Hepatocyte (in vitro differentiated cells): ENCODE measurements at places on chromosomes 2 and 18. TPM values are rescaled to one million over a fixed set of nuclear protein-coding genes. Genes with fewer than 3 reads are reported as not detected.

BOLL gene
- not detected in 2 replicates for polyA plus RNA-seq

- no peaks in the 10 kb centered on the region for H3K36me3 ChIP-seq
- no peak overlapping the region for H3K4me3 ChIP-seq
- H3K27me3 ChIP-seq: no peaks in the 10 kb centered on the region
- H3K27ac ChIP-seq: no peak overlapping the region
- no peaks in the 10 kb centered on the region for H3K4me1 ChIP-seq
These were observed 72.7 kb downstream of the LRP1B start for GRCh38 chr2:142058149-142058548.

GRP gene
- 0.71 and 2.2 TPM in 2 replicates for polyA plus RNA-seq

GRCh38 chr2:84971510-84972206 is 697 bp downstream of the KCMF1 start:
- peak overlapping the region; percentile 95 for H3K27ac ChIP-seq
- H3K4me3 ChIP-seq: peak overlapping the region; percentile 49
- no peaks in the 10 kb centered on the region for H3K36me3 ChIP-seq
- peaks cover 23% of the 10 kb centered on the region for H3K4me1 ChIP-seq

DNA sequence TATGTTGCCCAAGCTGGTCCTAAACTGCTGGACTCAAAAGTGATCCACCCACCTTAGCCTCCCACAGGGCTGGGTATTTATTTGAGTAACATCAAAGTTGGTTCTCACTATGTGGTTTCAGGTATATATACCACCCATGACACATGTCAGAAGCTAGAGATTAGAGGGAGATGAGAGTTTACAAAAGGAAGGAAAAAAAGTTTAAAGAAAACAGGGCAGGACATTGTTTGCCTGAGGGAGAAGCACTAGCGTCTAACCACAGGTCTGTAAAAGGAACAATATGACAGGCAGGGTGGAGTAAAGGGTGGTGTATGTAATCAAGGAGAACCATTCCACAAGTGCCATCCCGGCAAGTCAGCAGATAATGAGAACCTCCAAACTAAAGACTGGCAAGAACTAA is 8.5 kb downstream of the CEP76 start:
- peaks cover 3% of the 10 kb centered on the region for H3K36me3 ChIP-seq
- peak overlapping the region; percentile 39 for H3K27ac ChIP-seq
- H3K4me3 ChIP-seq: no peak overlapping the region
- no peak for DNase-seq

LCT gene
- 0.51 and 1.0 TPM in 2 replicates for polyA plus RNA-seq

DNA sequence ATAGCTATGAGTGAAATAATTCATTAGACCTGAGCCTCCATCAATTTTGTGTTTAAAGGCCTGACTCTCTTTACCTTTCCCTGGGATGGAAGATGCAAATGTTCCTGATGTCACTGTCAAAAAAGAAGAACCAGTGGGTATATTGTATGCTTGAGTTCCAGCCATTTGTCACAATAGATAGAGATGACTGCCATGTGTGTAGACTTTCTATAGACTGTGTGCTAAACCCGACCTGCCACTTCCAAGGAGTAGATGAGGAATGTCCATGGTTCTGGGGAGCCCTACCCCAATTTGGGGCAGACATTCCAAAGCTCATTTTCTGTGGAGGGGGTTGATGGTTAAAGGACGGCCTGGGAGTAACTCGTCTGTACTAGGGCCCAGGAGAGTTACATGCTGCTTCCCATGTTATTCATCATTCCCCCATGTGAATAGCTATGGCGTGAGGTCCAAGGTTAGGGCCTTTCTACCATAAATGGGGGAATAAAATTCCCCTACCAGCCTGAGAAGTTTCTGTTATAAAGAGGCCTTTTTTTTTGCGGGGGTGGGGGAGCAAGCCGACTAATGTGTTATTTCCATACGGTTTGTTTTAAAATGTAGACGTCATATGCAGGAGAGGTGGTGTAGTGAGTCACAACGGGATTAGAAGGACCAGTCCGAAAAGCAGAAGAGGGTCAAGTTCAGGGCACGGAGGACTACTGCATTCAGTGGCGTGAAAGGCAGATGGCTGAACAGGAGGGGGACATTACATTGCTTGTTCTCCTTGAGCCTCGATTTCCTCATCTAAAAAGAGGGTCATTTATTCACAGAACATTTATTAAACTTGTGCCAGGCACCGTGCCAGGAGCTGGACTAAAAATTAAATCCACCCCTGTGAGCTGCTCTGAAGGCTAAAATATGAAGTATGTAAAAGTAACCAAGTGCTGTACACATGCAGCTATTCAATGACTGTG is 24.0 kb downstream of the IL1B start:
- H3K4me3 ChIP-seq: no peak overlapping the region
- peak overlapping the region; percentile 72 for H3K27ac ChIP-seq
- peaks cover 3% of the 10 kb centered on the region for H3K4me1 ChIP-seq
- DNase-seq: peak; percentile 19
- H3K27me3 ChIP-seq: no peaks in the 10 kb centered on the region

OTOS gene
- polyA plus RNA-seq: 0.34 TPM in 1 of 2 replicates, not detected in the other

DNA sequence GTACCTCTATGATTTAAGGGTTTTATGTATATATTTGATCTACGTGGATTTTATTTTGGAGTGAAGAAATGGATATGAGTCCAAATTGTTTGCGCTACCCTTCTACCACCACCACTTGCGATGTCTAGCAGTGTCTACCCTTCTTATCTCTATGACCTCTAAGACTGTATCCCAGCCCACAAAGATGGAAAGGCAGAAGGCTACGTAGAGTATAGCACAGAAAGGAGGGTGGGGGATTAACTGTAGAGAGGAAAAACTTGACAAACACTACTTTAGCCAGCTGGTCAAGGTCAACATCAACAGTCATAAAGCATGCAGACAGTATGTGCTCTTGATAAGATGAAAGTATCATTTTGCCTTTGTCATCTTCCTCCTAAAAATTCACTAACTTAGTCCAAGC is 14.4 kb downstream of the ITSN2 start:
- no peaks in the 10 kb centered on the region for H3K27me3 ChIP-seq
- DNase-seq: no peak
- H3K4me1 ChIP-seq: no peaks in the 10 kb centered on the region
- no peaks in the 10 kb centered on the region for H3K36me3 ChIP-seq
- H3K4me3 ChIP-seq: no peak overlapping the region

DNA sequence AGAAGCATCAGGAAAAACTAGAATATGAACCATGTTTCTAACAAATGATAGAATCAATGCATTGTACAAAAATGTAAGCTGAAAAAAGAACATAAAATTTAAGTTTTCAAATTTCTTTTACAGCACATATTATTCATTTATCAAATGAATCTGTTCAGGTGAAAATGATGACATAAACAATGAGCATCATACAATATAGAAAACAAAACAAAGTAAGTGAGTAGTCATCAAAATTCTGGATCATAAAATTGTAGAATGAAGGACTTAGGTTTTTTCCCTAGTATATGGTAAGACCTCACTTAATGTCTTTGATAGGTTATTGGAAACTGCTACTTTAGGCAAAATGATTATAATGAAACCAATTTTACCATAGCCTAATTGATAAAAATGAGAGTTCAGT is 427.0 kb upstream of the KCNH7 start:
- H3K4me1 ChIP-seq: no peaks in the 10 kb centered on the region
- H3K27me3 ChIP-seq: no peaks in the 10 kb centered on the region
- DNase-seq: no peak
- no peak overlapping the region for H3K27ac ChIP-seq

- H3K4me1 ChIP-seq: no peaks in the 10 kb centered on the region
- no peak for DNase-seq
- no peak overlapping the region for H3K4me3 ChIP-seq
- no peaks in the 10 kb centered on the region for H3K27me3 ChIP-seq
These were observed 31.0 kb downstream of the STRADB start for GRCh38 chr2:201482543-201482942.

- no peak overlapping the region for H3K4me3 ChIP-seq
- DNase-seq: no peak
- H3K36me3 ChIP-seq: no peaks in the 10 kb centered on the region
- H3K27ac ChIP-seq: no peak overlapping the region
These were observed 117.7 kb upstream of the SETBP1 start for GRCh38 chr18:44562986-44563385.

ADD2 gene
- 0.74 and 0.90 TPM in 2 replicates for polyA plus RNA-seq

DNA sequence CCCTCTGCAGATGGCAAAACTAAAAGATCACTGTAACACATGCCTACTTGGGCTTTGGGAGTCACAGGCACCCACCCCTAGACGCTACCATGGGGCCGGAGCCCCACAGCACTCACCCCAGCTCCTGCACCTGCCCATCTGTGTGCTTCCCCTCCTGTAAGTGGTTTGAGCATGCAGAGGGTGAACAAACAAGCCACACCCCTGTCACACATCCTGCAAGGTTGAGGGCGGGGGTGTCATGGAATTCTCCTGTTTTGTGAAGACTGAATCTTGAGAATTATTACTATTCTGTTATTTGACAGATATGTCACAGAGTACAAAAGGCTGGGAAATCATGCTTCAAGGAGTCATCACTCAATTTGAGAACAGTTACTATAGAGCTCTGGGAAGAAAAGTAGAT is 60.9 kb downstream of the RFTN2 start:
- no peaks in the 10 kb centered on the region for H3K36me3 ChIP-seq
- peaks cover 10% of the 10 kb centered on the region for H3K4me1 ChIP-seq
- no peak for DNase-seq
- H3K4me3 ChIP-seq: no peak overlapping the region

- H3K4me1 ChIP-seq: no peaks in the 10 kb centered on the region
- H3K27ac ChIP-seq: no peak overlapping the region
- no peak for DNase-seq
- H3K27me3 ChIP-seq: no peaks in the 10 kb centered on the region
- H3K4me3 ChIP-seq: no peak overlapping the region
- no peaks in the 10 kb centered on the region for H3K36me3 ChIP-seq
These were observed 80.0 kb upstream of the CHRNA1 start for GRCh38 chr2:174844295-174844708.

- no peak overlapping the region for H3K27ac ChIP-seq
- DNase-seq: no peak
- H3K36me3 ChIP-seq: no peaks in the 10 kb centered on the region
- no peaks in the 10 kb centered on the region for H3K27me3 ChIP-seq
These were observed 305.0 kb upstream of the ID2 start for GRCh38 chr2:8376603-8377410.

TMEM169 gene
- polyA plus RNA-seq: 0.91 and 0.97 TPM in 2 replicates

GLI2 gene
- 5.3 and 6.2 TPM in 2 replicates for polyA plus RNA-seq

PID1 gene
- polyA plus RNA-seq: 24.6 and 31.1 TPM in 2 replicates

GRCh38 chr2:172976116-172976515 is 99.5 kb upstream of the MAP3K20 start:
- H3K4me3 ChIP-seq: no peak overlapping the region
- no peaks in the 10 kb centered on the region for H3K36me3 ChIP-seq
- DNase-seq: peak; percentile 23
- H3K27ac ChIP-seq: peak overlapping the region; percentile 46
- H3K27me3 ChIP-seq: no peaks in the 10 kb centered on the region

- no peak for DNase-seq
- H3K4me3 ChIP-seq: no peak overlapping the region
- no peaks in the 10 kb centered on the region for H3K27me3 ChIP-seq
- no peaks in the 10 kb centered on the region for H3K36me3 ChIP-seq
- H3K4me1 ChIP-seq: no peaks in the 10 kb centered on the region
These were observed 488.6 kb downstream of the CPS1 start for GRCh38 chr2:211045025-211045424.

BIN1 gene
- polyA plus RNA-seq: 113 and 122 TPM in 2 replicates

DNA sequence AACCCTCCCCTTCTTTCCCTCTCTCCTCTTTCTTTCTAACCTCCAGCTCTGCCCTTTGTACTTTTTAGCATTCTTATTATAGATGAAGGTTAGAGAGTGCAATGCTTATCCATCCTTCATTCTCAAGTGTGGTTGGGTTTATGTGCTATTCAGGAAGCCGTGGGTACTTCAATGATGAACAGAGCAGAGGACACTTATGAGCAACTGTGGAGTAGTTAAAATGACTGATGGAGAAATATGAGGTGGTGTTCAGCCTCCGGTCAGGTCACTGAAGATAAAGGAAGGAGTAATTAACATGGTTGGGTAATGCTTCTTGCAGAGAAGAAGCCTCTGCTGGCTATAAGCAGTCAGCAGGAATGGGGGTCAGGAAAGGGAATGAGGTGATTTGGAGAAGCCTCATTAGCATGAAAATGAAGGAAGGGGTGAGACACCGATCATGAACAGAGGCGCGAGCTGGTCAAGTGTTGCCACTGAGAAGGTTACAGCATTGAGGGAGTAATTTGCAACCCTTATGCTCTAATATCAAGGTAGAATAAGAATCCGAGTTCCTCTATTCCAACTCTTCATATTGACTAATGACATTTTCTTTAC is 174.7 kb downstream of the LPIN1 start:
- H3K4me1 ChIP-seq: no peaks in the 10 kb centered on the region
- no peak overlapping the region for H3K4me3 ChIP-seq
- no peaks in the 10 kb centered on the region for H3K36me3 ChIP-seq
- no peaks in the 10 kb centered on the region for H3K27me3 ChIP-seq
- no peak for DNase-seq

DNA sequence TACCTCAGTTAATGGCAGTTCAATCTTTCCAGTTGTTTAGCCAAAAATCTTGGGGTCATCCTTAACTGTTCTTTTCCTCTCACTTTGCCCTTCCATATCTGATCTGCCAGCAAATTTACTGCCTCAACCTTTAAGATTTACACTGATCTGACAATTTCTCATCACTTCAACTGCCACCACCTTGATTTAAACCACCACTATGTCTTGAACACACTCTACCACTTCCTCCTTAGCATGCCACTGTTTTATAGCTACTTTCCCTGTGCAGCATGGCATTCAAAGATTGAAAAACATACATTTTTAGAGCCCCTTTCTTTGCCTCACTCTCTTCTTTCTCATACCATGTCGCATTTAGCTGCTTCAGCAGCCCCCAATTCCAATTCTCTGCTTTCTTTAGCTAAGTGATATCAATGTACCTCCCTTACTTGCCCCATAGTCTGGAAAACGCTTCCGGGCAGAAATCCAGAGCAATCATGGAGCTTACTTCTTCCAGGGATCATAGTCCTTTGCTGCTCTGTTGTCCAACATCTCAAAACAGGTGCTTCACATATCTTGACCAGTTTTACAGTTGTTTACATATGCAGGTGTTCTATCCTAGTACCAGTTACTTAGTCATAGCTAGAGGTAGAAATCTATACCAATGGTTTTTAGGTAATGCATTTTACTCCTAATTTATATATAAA is 10.9 kb downstream of the PGAP1 start:
- H3K4me3 ChIP-seq: no peak overlapping the region
- H3K36me3 ChIP-seq: peaks cover 6% of the 10 kb centered on the region
- no peak for DNase-seq
- no peak overlapping the region for H3K27ac ChIP-seq
- H3K4me1 ChIP-seq: no peaks in the 10 kb centered on the region
- H3K27me3 ChIP-seq: no peaks in the 10 kb centered on the region

DNA sequence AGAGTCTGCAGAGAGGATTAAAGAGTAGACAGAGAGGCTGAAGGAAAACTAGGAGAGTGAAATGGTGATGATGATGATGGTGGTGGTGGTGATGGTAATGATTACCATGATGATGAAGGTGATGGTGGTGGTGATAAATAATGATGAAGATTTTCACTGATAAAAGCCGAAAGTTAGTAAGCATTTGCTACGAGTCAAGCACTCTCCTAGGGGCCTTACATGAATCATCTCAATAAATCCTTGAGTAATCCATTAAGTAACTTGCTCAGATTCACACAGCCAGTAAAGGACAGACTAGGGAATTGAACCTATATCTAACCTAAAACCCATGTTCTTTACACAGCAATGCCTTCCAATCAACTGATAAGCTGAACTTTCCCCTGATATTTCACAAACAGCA is 106.7 kb upstream of the PGAP1 start:
- H3K36me3 ChIP-seq: no peaks in the 10 kb centered on the region
- no peaks in the 10 kb centered on the region for H3K27me3 ChIP-seq
- DNase-seq: no peak
- H3K4me1 ChIP-seq: no peaks in the 10 kb centered on the region
- H3K27ac ChIP-seq: no peak overlapping the region
- no peak overlapping the region for H3K4me3 ChIP-seq

RGPD4 gene
- 0.02 and 0.04 TPM in 2 replicates for polyA plus RNA-seq

- H3K27ac ChIP-seq: no peak overlapping the region
- no peaks in the 10 kb centered on the region for H3K27me3 ChIP-seq
- DNase-seq: no peak
- H3K4me3 ChIP-seq: no peak overlapping the region
These were observed 114.4 kb downstream of the NCK2 start for GRCh38 chr2:105858868-105859693.
